CD4-positive, alpha-beta T cell treated with Interleukin-1 beta for 1 hour (primary cell): ENCODE measurements at places on chromosomes 6 and 20.

DNA sequence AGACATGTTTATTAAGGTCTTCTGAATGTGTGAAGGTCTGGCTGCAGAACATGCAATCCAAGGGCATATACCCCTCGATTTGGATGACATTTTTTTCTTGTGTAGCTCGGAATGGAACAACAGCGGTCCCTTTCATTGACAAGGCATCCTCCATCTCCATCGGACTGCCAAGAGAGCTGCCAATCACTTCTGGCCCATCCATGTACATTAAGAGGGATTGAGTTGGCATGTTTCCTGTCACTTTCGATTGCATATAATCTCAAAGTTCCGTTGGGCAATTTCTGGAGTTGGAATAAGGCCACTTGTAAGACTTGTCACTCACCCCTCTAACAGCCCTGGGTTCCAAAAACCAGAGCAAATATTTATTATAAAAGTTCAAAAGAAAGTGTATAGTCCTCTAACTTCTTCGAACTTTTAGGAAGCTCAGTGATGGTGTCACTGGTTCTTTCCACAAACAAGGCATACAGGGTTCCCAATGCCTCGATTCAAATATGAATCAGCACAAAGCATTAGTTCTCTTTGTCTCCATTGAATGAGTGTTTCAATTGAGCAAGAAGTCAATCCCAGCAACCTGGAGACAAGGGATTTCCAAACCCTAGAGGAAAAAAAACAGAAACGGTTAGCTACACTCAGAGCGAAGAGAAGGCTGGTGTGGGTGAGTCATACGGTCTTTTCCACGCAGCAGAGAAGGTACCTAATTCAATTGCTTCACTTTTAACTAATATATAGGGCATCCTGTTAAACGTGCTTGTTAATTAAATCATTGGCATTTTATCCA lies 10.9 kb downstream of the ZNF217 start:
- DNase-seq: peak; percentile 62

- peak; percentile 30 for DNase-seq
These were observed 33.3 kb downstream of the ATXN1 start for GRCh38 chr6:16727996-16728395.

DNA sequence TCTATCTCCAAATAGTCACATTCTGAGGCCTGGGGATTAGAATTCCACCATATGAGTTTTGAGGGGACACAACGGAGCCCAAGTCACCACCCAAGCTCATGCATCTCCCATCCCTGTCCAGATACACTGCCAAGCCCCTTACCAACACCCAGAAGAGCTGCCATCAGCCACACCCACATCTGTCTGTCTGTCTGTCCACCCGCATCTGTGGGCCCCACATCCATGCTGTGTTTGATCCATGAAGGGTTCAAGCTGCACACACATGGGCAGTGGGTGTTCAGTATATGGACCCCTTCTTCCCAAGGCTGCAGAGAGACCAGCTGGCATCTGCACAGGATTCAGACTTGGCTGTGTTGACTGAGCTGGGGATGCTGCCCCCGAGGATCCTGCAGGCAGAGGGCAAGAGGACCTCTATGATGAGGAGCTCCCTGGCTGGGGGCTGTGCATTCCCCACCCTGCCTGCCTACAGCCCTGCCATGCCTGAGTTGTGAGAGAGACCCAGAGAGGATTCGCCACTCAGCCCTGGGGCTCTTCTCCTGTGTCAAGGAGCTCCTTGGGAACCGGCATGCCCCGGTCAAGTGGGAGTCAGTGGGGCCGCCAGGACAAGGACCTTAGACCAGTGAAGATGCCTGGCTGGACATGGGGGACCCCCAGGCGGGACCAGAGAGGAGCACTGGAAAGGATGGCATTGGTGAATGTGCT lies 206.4 kb downstream of the SYNDIG1 start:
- no peak for DNase-seq

DNA sequence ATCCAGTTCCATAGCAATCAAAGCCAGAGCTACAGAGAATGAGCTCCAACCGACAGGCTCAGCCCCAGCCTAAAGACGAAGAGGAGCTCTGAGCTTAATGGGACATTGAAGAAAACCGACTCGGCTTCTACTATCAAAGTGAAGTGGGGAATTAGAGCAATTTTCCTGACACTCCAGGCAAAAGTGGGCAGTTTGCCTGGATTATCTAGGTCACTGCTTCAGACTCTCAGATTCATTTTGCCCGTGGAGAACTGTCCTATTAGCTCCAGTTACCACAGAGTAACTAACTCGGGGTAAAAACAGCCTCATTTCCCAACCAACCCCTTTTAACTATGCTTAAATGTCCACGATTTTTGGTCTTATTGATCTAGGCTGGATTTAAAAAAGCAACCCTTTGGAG lies 592.1 kb upstream of the NRSN1 start:
- no peak for DNase-seq

- no peak for DNase-seq
These were observed 2.0 kb upstream of the TAF4 start for GRCh38 chr20:62067547-62068260.

- DNase-seq: no peak
These were observed 41.6 kb downstream of the FAM209B start for GRCh38 chr20:56574531-56575142.

GRCh38 chr20:35698298-35699126 lies 640 bp downstream of the NFS1 start:
- no peak for DNase-seq

DNA sequence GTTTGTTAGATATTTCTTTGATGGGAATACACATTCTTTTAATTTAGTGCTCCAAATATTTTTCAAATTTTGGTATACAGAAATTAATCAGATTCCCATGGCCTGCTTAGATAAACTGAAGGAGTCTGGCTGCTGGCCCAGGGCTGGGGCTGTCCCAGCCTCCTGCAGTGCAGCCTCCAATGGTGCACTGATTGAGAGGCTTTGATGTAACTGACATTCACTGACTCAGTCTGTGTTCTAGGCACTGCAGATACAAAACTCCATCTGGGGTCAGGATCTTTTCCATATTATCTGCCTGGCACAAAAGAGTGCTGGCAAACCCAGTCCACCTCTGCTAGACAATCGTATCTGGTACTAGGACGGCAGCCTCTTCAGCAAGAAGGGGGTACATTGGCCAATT lies 64.8 kb downstream of the GRIK2 start:
- DNase-seq: no peak

DNA sequence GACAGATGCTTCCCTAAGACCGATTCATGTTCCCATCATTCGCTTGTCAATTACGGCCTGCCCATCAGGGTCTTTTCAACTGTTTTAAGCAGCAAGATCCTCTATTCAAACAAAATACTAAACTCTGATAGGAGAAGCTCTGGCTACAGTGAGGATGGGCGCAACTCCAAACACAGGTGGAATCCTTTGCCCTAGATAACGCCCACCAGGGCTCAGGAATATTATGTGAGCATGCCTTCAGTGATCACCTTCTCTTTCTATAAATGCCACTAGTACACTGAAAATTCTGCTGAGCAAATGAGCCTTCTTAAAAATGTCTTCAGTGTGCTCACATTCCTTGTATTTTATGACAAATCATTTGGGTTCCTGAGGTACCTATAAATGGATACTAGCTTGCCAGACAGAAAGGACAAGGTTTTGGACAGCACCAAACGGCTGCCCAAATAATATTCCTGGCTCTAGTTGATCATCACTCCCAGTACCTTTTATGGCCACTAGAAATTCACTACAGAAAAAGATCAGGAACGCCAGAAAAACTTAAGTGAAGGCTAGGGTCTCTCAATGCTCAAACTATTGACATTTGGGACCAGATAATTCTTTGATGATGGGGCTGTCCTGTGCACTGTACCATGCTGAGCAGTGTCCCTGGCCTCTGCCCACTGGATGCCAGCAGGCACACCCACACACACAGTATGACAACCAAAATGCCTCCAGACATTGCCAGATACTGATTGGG lies 13.1 kb downstream of the ZNF217 start:
- DNase-seq: no peak

DNA sequence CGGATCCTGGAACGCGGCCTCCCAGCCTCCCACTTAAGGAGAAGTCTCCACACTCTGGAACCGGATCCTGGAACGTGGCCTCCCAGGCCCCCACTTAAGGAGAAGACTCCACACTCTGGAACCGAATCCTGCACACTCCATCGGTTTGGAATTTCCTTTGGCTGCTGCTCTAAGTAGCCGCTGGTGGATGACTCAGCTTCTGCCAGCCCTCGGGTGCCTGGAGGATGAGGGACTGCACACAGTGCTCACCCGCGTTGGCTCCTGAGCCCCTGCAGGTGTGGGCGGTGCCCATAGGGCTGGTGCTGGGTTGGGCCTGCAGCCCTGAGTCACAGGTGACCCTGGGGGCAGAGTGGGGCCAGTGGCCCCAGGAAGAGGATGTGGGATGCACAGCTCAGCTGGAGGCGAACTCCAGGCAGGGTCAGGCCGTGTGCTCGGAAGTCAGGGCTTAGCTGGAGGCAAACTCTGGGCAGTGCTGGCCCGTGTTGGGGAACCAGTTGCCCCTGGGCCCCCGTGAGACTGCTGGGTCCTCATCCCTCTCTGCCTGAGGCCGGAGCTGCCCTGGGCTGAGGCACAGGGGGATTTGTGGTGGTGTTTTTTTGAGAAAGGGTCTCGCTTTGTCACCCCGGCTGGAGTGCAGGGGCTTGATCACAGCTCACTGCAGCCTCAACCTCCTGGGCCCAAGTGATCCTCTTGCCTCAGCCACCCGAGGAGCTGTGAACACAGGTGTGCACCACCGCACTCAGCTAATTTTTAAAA lies 13.9 kb upstream of the TNFRSF6B start:
- DNase-seq: no peak

DNA sequence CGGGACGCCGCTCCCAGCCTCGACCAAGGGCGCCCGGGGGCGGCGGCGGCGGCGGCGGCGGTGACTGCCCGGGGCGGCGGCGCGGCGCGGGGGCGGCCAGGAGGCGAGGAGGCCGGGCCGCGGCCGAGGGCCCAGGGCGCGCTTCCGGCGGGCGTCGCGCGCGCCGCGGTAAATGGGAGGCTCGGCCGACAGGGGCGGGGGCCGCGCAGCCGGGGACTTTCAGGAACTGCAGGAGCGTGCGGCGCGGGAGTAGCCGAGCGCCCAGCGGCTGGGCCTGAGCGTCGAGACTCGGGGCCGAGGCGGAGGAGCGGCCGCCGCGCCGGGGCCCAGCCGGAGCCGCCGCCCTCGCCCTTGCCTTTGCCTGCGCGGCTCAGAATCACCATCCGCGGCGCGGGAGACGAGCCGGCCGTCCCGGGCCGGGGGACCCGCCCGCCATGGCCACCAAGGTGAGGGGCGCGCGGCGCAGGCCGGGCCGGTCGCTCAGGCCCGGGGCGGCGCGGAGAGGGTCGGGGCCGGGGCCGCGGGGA lies at the start of gene SNX9:
SNX9 (plus strand) TSS at position 246 of the 527 bp plus-strand sequence; CDS start at position 435, 189 bp downstream.
- peak; percentile 66 for DNase-seq

- DNase-seq: no peak
These were observed at the start of gene TPMT for GRCh38 chr6:18154507-18155149. Gene TPMT, minus strand, starts transcription at chr6:18155077. Its CDS starts 5,950 bp downstream, at chr6:18149127.

DNA sequence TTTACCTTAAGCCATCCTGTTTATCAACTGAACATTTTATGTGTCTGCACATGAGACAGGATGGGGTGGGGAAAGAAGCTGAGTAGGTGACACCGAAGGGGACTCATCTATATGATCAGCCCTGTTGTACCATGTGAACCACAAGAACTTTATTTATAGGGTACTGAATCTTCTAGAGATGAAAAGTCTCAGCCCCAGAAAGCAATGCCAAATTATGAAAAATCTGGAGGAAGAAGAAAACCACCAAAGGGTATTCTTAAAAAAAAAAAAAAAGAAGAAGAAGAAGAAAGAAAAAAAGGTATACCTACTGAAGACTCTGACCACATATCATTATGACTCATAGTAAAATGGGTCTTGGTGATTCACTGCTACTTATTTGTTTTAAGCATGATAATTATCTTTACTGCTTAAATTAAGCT lies 39.8 kb upstream of the HBS1L start:
- peak; percentile 47 for DNase-seq

DNA sequence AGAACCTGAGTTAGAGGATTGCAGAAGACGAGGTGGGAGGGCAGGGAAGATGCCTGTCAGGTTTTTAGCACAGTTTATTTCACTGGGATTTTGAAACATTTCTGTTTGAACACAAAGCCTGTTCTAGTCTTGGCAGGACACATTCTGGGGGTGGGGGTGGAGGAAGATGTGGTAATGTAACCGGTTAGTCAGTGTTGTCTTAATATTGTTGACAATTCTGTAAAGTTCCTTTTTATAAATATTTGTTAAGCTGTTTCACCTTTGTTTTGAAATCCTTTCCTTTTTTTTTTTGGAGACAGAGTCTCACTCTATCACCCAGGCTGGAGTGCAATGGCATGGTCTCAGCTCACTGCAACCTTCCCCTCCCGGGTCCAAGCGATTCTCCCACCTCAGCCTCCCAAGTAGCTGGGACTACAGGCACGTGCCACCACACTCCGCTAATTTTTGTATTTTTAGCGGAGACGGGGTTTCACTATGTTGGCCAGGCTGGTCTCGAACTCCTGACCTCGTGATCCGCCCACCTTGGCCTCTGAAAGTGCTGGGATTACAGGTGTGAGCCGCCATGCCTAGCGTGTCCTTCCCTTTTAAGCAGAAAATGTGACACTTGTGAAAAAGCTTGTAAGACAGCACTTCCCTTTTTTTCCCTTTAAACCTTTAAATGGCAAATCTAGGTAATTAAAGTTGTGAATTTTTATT lies 20.2 kb downstream of the SLC9A8 start:
- DNase-seq: no peak

GRCh38 chr6:19638931-19639330 lies 198.2 kb upstream of the ID4 start:
- DNase-seq: no peak

DNA sequence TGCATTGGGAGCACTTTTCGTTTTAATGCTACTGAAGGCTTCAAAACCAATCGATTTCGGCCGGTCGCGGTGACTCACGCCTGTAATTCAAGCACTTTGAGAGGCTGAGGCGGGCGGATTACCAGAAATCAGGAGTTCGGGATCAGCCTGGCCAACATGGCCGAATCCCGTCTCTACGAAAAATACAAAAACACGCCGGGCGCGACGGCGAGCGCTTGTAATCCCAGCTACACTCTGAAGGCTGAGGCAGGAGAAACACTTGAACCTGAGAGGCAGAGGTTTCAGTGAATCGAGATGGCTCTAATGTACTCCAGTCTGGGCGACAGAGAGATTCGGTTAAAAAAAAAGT lies 58.4 kb downstream of the TRIM38 start:
- no peak for DNase-seq

- no peak for DNase-seq
These were observed 341.8 kb downstream of the CDKAL1 start for GRCh38 chr6:20876036-20876435.

DNA sequence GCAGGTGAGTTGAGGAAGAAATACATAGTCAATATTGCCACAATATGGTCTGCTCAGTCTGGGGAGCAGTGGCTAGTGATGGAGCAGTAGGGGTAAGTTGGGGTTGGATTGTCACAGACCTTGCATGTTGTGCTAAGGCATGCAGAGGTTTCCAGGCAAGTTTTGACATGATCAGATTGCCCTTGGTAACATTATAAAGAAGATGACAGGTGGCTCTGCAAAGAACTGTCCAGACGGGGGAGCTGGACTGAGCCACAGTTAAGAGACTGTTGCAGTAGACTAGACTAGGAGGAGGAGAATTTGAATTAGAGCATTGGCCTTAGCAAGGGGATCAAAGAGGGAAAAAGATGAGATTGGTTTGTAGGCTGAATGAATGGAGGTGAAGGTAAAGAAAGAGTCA lies 23.4 kb downstream of the ATRN start:
- DNase-seq: no peak
